NCI-H1930 (cell line): ENCODE measurements at places on chromosomes 7 and 10.

GRCh38 chr7:3461923-3462322, 160.9 kb downstream of the SDK1 start:
- DNase-seq, result no peak

- DNase-seq, result no peak
Observed at GRCh38 chr10:60809157-60809556, 30.9 kb downstream of the CDK1 start.

DNA sequence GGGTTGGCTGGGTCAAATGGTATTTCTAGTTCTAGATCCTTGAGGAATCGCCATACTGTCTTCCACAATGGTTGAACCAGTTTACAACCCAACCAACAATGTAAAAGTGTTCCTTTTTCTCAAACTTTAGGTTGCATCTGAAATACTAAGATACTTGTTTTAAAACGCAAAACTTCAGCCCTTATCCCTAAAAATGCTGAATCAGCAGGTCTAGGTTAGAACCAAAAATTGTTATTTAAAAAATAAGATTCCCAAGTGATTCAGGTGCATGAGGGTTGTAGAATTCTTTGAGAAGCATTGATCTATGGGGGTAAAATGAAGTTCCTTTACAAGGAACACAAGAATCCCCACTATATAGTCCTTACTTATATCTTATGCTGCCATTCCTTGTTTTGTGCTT, 56.5 kb upstream of the BICC1 start:
- no peak for DNase-seq

DNA sequence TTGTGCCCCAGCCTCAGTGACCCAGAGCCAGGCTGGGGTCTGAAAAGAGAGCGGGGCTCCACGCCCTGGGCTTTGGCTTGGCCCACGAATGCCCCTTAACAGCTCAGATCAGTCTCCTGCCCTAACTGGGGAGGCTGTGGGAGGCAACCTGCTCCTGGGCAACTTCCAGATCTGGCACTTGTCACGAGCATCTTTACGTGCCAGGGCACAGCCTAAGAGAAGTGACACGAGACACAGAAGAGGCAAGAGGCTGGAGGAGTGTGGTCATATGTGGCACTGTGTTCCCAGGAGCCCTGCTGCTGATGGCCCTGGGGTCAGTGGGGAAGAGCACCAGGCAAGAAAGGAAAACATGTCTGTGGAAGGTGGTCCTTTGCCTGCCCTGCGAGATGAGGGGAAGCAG, 97.8 kb upstream of the BTBD16 start:
- DNase-seq, result no peak

DNA sequence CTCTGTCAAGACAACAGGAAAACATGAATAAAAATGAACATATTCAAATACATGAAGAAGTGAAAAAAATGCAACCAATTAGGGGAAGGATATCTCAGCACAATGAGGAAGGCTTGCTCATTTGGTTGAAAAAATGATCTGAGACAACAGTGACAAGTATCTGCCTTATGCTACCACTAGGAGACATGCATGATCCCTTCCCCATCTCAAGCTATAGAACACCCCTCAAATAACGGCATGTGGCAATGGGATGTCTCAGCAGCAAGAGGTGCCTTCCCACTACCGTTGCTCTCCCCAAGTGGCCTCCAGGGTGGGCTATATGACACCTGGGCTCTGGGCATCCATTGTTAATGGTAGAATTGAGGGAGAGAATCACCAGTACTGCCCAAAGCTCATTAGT, 98.1 kb upstream of the RSU1 start:
- DNase-seq, result no peak

DNA sequence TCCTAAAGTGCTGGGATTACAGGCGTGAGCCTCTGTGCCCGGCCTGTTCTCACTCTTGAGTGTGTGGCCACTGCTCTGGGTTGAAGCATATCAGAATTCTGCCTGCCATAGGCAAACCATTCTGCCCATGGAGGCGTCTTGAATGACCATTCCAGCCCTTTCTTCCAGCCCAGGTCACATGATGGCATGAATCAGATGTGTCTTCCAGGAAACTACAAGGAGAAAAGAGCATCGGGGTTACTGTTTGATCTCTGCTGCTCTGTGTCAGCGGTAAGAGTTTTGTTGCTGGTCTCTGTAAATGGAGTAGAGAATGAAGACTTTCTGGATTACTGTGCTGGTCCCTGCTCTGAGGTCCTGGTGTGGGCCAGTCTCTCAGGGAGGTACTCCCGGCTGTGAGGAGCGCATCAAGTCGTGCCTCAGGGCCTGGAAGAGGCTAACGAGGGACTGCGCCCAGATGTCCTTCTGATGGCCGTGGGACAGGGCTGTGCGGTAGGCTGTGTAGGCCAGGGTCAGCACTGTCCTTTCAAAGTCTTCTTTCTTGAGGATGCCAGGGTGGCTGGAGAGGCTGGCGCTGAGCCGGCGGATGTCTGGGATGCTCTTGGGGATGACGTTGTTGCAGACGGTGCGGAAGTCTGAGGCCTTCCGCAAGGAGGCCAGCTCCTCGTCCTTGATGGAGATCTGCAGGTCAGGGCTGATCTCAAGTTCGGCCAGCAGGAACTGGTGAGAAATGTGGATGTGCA, 5.8 kb upstream of the SLC13A4 start:
- no peak for DNase-seq

DNA sequence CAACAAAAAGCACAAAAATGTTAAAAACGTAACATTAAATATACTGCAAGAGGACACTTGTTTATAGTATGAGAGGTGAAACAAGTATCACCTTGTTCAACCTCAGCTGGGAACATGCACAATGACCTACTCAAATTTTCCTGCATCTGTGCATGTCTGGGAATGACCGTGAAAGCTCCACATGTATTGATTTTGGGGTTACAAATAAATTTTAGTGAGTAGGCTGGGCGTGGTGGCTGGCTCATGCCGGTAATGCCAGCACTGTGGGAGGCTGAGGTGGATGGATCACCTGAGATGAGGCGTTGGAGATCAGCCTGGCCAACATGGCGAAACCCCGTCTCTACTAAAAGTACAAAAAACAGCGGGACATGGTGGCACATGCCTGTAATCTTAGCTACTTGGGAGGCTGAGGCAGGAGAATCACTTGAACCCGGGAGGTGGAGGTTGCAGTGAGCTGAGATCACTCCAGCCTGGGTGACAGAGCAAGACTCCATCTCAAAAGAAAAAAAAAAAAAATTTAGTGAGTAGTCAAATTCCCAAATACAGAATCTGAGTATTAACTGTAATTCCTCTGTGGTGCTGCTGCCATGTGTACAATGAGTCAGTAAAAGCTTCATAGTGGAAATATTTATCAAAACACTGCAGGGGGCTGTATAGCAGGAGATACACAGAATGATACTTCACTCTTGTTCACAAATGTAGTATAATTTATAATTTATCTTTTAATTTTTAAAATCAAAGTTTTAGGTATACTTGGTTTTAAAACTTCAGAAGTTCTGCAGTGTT, 41.1 kb downstream of the SUGCT start:
- DNase-seq, result no peak

DNA sequence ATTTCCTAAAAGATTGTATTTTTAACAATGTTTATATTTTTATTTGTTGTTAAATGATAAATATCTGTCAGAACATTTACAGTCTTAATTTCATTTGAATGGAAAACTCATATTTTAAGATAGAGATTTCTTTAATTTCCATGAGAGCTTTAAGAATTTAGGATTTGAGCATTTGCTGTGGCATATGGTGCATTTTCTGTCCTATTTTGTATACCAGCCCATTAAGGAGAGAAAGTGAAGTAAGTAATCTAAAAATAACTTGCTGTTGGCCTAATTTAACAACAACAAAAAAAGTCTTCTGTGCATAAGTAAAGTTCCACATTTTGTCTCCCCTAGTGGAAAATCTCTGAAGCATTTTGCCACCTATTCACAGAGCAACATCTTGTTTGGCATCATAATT, 190.9 kb upstream of the PPP1R3A start:
- no peak for DNase-seq

DNA sequence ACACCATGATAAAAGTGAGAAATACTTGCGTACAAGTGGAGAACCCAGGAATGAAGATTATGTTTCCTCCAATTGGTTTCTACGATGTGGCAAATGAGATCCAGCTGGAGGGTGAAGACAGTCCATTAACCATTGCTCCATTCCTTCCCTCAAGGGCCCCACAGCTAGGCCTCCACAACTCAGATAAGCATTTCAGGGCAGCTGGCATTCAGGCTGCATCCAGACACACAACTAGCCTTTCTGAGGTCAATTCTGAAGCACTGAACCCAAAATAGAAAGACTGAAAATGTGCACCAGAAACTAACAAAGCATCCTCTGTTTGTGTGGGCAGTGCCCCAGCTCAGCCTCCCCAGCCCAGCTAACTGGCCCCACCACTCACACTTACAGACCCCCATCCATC, 94.8 kb downstream of the GSAP start:
- no peak for DNase-seq

DNA sequence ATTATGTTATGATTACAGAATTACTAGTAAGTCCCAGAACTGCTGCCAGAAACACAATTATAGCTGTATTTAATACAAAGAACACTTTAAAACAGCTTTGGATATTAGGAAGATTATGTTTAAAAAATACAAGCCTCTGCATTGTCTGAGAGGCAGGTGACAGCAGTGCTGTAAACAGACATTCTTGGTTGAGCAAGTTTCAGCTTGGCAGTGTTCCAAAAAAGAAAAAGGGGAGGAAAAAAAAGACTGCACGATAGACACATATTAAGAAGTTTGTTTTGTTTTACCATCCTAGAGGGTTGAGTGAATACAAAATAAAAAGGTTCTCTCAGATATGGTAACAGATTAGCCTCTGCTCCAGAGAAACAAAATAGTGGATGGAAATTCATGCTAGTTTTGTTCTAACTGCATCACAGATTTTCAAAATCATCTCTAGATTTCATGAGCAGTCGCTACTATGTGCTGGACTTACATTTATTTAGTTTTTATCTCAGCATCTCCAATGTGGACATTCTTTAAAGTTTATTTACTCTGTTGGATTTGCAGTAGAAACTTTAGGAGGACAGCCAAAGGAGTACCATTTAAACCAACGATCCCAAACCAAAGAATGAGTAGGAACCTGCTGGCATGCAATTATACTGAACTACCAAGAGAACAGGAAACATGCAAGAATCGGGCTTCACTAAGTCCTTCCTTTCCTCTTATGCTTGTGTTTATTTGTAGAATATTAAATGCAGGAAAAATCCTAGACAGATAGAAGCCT, 9.0 kb downstream of the FAM204A start:
- no peak for DNase-seq

GRCh38 chr7:97580205-97580604, 151.7 kb upstream of the TAC1 start:
- DNase-seq, result no peak

DNA sequence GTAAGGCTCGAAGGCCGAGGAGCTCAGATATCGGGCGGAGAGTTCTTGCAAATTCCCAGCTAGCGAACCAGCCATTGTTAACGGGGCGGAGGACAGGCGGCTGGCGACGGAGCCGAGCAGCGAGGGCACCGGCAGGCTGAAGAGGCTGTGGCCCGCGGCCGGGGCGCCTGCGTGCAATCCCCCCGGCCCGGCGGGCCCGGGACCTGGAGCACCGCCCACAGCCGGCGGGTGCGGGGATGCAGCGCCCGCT, 4.1 kb downstream of the VAX1 start:
- DNase-seq, result no peak

DNA sequence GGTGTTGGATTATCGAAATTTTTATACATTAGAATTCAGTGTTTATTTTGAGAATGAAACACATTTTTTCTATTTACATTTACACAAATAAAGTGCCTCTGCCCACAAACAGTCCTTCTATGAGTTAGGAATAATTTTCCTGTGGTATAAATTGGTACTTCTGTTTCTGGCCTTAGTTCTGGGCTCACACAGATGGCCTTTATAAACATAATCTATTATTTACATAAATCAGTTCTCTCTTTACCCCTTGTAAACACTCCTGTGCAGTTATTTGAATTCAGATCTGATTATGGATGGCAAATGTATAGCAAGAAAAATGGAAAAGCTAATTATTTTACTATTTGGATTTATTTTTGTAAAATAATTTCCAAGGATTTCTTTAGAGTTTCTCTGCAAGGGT, 143.2 kb downstream of the PRKG1 start:
- DNase-seq, result no peak

GRCh38 chr10:114703377-114704107, 45.5 kb upstream of the ABLIM1 start:
- DNase-seq, result no peak

GRCh38 chr10:79392020-79392398, 44.7 kb downstream of the PPIF start:
- DNase-seq, result no peak

- DNase-seq, result no peak
Observed at GRCh38 chr7:151722533-151722932, 154.4 kb downstream of the PRKAG2 start.

GRCh38 chr10:73404690-73405089, 9.2 kb downstream of the ANXA7 start:
- DNase-seq, result no peak

DNA sequence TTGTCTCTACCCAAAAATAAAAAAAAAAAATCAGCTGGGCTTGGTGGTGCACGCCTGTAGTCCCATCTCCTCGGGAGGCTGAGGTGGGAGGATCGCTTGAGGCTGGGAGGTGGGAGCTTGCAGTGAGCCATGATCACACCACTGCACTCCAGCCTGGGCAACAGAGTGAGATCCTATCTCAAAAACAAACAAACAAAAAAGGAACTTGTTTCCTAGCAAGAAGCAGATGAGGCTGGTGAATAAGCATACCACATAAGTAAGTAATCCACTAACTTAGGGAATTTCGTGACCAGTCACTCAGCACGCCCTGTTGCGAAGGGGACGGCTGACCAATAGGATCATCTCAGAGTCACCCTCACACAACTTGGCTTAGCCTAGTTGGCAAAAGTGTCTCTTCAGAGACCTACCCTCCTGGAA, 64.6 kb downstream of the CUX1 start:
- DNase-seq, result no peak

GRCh38 chr10:16953270-16953669, 136.0 kb upstream of the RSU1 start:
- no peak for DNase-seq

GRCh38 chr7:28629216-28629842, 217.0 kb downstream of the CREB5 start:
- no peak for DNase-seq

- no peak for DNase-seq
Observed at GRCh38 chr7:157863176-157863575, 526.4 kb downstream of the DNAJB6 start.

DNA sequence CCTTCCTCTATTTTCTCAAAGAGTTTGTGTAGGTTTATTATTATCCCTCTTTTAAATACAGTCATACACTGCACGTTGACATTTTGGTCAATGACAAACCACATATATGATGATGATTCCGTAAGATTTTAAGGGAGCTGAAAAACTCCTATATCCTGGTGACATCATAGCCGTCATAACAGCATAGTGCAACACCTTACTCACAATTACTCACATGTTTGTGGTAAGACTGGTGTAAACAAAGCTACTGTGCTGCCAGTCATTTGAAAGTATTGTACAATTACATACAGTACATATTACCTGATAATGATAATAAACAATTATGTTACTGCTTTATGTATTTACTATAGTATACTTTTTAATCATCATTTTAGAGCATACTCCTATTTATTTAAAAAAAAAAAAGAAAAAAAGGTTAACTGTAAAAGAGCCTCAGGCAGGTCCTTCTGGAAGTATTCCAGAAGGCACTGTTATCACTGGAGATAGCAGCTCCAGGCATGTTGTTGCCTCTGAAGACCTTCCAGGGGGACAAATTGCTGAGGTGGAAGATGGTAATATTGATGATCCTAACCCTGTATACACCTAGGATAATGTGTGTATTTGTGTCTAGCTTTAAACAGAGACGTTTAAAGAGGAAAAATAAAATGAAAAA, 123.3 kb upstream of the CDK1 start:
- DNase-seq, result no peak

GRCh38 chr7:90290244-90291113, 30.6 kb downstream of the FAM237B start:
- no peak for DNase-seq

GRCh38 chr7:99142727-99143520, 984 bp downstream of the SMURF1 start:
- DNase-seq, result peak; percentile 57
